Activated naive CD8-positive, alpha-beta T cell treated with anti-CD3 and anti-CD28 coated beads, Interleukin-2, amount 10 ng/mL, durations not matched to agents 7 days and 5 days (primary cell): ENCODE measurements at places on chromosomes 3 and 15. TPM values are rescaled to one million over a fixed set of nuclear protein-coding genes. Genes with fewer than 3 reads are reported as not detected.

RTP4 gene
- 16.9 TPM for total RNA-seq

SAMD7 gene
- not detected for total RNA-seq

ALS2CL gene
- 3.6 TPM for total RNA-seq

PAQR5 gene
- total RNA-seq = not detected

SCN11A gene
- total RNA-seq = 0.11 TPM

PTPRG gene
- total RNA-seq = not detected

DNA sequence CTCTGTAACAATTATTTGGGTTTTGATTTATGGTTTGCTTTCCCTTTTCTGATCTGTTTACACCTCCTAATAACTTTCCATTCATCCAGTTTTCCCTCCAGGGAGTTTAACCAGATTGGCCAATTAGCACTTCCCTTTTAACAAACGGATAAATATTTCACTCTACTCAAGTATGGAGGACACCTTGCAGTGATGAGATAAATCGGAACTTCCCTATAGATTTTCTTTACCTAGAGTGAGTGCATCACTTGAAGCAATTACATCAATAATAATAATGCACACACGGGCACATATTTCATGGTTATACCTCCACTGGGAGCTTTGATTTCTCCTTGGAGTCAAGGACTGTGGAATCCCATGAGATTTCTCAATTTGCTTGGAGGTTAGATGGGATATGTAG is 239.1 kb upstream of the CFAP20DC start:
- H3K4me1 ChIP-seq = peaks cover 17% of the 10 kb centered on the region
- no peaks in the 10 kb centered on the region for H3K36me3 ChIP-seq
- H3K27ac ChIP-seq = no peak overlapping the region
- no peak for DNase-seq

DNA sequence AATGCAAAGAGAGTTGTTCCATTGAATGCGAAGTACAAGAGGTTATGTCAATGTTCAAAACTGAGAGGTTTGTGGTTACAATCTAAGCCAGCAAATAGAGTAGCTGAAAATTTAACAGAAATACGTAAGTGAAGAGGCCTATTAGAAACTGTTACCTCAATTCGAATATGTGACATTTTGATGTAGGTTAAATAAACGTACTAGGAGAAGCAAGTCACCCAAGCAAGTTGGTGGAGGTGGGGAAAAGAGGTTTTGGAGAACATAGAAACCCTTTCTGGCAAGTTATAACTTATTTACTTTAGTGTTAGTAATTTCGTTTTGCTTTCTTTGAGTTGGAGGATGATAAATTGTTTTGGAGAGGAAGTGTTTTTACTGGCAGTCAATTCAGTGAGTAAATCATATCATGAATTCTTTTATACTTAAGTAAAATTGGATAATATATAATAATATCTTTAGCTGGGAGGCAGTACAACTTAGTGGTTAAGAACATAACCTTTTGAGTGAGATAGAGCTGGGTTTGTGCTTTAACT is 91.2 kb upstream of the NAALADL2 start:
- H3K4me1 ChIP-seq = no peaks in the 10 kb centered on the region
- no peaks in the 10 kb centered on the region for H3K36me3 ChIP-seq
- no peaks in the 10 kb centered on the region for H3K27me3 ChIP-seq
- no peak overlapping the region for H3K4me3 ChIP-seq
- no peak for DNase-seq

GRCh38 chr3:39140341-39140971 is 12.9 kb downstream of the CSRNP1 start:
- no peaks in the 10 kb centered on the region for H3K27me3 ChIP-seq
- peaks cover 21% of the 10 kb centered on the region for H3K36me3 ChIP-seq
- H3K4me3 ChIP-seq = no peak overlapping the region
- no peak overlapping the region for H3K27ac ChIP-seq
- H3K4me1 ChIP-seq = peaks cover 8% of the 10 kb centered on the region

DNA sequence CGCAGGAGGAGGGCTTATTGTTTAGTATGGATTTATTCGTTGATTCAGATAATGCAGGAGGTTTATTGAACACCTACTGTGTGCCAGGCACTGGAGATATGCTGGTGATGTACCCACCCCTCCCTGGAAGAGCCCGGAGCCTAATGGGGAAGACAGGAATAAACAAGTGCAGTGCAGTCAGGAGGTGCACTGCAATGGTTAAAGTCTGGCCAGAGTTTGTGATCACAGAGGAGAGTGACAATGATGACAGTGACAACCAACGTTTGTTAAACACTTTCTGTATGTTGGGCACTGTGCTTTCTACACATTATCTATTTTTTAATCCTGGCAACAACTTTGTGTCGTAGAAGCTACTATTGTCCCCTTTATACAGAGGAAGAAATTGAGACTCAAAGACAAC is 70.4 kb downstream of the THSD4 start:
- H3K27me3 ChIP-seq = no peaks in the 10 kb centered on the region
- H3K27ac ChIP-seq = no peak overlapping the region
- no peaks in the 10 kb centered on the region for H3K36me3 ChIP-seq
- H3K4me3 ChIP-seq = no peak overlapping the region
- no peaks in the 10 kb centered on the region for H3K4me1 ChIP-seq

DNA sequence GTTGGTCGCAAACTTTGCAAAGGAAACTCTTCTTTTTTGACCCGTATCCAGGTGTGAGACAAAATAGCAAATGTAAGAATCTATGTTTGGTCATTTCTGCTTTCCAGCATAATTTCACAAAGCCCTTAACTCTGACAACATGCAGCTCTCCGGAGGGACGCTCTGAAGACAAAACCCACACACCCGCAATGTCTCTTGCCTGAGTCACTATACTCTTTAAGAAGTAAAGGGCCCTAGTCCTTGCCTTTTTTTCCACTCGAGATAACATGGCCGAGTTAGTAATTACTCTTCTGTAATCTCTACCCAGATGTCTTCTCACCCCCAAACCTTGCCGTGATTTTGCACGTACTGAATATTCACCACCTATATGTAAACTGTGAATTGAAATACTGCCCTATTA is 115.7 kb upstream of the ADAMTS9 start:
- H3K36me3 ChIP-seq = no peaks in the 10 kb centered on the region
- H3K4me1 ChIP-seq = no peaks in the 10 kb centered on the region
- no peak overlapping the region for H3K27ac ChIP-seq
- H3K4me3 ChIP-seq = no peak overlapping the region

DNA sequence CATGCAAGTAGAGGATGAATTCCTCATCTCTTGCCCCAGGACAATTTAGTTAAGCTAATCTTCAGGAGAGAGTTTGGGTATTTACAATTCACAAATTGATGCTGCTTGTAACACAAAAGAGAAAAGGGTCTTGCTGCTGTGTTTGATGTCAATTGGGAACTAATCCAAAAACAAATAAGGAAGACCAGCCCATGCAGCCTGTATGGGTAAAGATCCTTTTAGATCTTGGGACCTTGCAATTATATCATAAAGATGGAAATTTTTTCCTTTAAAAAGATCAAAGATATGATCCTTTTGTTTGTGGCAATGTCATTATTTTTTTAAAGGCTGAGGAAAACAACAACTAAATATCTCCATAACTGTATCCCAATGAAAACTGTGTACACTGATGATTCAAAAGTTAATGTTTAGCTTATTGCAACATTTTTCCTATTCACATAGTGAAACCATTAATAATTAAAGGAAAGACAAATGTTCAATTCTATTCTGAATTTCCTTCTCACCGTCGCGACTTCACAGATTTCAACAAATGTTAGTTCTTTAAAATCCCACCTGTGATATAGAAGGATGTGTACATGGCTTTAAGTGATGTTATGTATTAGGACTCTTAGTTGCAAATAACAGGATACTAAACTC is 40.2 kb downstream of the TMEM212 start:
- H3K27me3 ChIP-seq = peaks cover 23% of the 10 kb centered on the region
- H3K4me1 ChIP-seq = no peaks in the 10 kb centered on the region
- no peak overlapping the region for H3K4me3 ChIP-seq
- DNase-seq = no peak
- H3K36me3 ChIP-seq = no peaks in the 10 kb centered on the region

- peaks cover 2% of the 10 kb centered on the region for H3K27me3 ChIP-seq
- no peaks in the 10 kb centered on the region for H3K4me1 ChIP-seq
- no peak overlapping the region for H3K27ac ChIP-seq
- no peaks in the 10 kb centered on the region for H3K36me3 ChIP-seq
Measured at GRCh38 chr3:59128685-59129084, 78.9 kb upstream of the CFAP20DC start.

DNA sequence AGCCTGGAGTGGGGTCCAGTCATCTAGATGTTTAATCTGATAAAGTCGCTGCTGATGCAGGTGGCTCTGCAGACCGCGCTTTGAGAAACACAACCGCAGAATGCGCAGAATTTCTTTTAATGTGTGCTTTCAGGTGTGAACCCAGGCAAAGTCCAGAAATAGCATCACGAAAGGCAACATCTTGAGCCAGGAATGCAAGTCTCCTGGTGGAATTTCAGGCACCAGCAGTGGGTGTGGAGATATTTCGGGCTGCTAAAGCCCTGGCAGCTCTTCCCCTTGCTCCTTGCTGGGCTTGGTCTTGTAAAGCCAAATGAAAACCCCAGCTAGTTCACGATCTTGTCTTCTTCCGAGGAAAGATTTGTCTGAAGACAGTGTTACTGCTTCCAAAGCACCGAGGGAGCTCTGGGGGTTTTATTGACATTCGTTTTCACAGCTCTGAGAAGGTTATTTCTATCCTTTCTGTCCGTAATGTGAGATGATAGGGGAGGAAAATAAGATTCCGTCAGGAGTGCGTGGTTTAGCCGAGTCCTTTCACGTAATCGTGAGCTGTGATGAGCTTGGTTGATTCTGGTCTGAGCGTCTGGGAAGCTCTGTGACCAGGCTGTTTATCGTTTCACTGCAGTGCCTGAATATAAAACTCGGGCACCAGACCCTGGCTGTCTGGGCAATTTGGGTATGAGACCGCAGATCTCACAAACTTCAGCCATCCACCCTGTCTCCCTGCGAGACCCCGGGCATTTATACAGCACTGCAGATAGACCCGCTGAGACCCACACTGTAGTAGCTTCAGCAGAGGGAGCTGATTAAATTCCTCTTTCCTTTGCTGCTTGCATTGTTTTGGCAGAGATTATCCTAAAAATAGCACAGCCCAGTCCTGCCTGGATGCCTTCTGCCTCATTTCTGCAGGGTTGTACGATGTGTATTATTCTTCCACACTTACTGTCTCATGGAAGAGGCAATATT is 67.0 kb upstream of the SLC25A26 start:
- peaks cover 2% of the 10 kb centered on the region for H3K27me3 ChIP-seq
- H3K36me3 ChIP-seq = no peaks in the 10 kb centered on the region
- H3K4me1 ChIP-seq = no peaks in the 10 kb centered on the region
- H3K4me3 ChIP-seq = no peak overlapping the region

- DNase-seq = no peak
- H3K27me3 ChIP-seq = peaks cover 22% of the 10 kb centered on the region
- no peak overlapping the region for H3K4me3 ChIP-seq
- no peak overlapping the region for H3K27ac ChIP-seq
- no peaks in the 10 kb centered on the region for H3K36me3 ChIP-seq
Measured at GRCh38 chr3:52162250-52162872, 8.1 kb upstream of the POC1A start.
